ENCODE measurements at places on chromosomes 7 and 10. TPM values are rescaled to one million over a fixed set of nuclear protein-coding genes. Genes with fewer than 3 reads are reported as not detected.

GRCh38 chr10:120997313-120997712 is 146.2 kb downstream of the WDR11 start:
- no peak for DNase-seq

DNA sequence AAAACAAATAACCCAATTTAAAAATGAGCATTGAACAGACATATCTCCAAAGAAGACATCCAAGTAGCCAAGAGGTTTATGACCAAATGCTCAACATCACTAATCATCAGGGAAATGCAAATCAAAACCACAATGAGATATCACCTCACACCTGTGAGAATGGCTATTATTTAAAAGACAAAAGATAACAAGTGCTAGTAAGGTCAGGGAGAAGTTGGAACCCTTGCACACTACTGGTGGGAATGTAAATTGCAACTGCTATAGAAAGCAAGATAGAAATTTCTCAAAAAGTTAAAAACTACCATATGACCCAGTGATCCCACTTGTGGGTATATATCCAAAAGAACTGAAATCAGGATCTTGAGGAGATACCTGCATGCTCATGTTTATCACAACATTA is 49.5 kb downstream of the SGMS1 start:
- no peak for DNase-seq

DNA sequence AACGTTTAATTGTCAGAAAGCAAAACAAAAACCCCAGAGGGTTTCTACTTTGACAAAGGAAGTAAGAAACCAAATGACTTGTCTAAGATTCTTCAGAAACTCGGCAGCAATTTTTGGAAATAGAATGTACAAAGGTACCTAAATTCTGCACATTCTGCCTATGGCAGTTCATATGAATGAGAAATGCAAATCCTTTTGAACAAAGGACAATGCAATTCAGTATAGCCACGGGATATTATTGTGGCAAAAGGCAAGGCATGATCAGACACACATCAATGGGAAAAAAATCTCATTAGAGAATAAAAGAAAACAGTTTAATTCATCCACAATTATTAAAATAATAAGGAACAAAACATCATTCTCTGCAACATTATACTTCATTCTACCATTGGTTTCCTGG is 93.4 kb downstream of the SEMA3C start:
- no peak for DNase-seq

DNA sequence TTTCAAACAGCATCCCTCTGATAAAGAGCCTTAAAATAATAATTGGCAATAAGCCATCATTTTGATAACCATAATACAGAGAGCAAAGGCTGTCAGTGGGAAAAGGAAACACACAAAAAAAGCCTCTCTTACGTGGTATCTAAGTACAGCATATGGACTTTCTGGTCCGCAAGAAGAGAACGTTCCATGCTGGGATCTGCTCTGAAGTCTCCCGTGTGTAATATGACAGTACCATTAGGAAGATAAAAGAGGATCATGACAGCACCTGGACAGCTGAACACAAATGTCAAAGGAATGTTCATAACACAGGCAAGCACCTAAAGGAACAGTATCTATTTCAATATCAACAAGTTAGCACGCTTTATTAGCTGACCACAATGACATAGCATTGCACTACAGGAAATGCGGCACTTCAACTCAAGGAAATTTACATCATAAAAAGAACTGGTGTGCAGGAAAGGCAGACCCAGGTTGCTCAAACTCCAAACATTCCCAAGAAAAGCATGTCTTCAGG is 9.9 kb downstream of the DCLRE1A start:
- no peak for DNase-seq

Gene STEAP1
- total RNA-seq = 5.5 TPM

Gene OPALIN
- not detected for total RNA-seq

Gene NKX1-2
- total RNA-seq = 0.15 TPM

Gene GRM3
- not detected for total RNA-seq
